ENCODE measurements at places on chromosomes 3 and 15. TPM values are rescaled to one million over a fixed set of nuclear protein-coding genes. Genes with fewer than 3 reads are reported as not detected.

AP3B2 gene
- total RNA-seq, result not detected

FBXL22 gene
- 0.77 TPM for total RNA-seq

CSPG4 gene
- total RNA-seq, result 0.02 TPM

SERPINI2 gene
- not detected for total RNA-seq

GPR149 gene
- not detected for total RNA-seq

ACTC1 gene
- total RNA-seq, result not detected

TMC3 gene
- total RNA-seq, result not detected

CCDC13 gene
- 0.28 TPM for total RNA-seq

SLC25A26 gene
- total RNA-seq, result 17.2 TPM

MITF gene
- not detected for total RNA-seq

TP63 gene
- total RNA-seq, result 0.13 TPM

DTX3L gene
- 92.4 TPM for total RNA-seq

GHRL gene
- 0.53 TPM for total RNA-seq

SLC2A2 gene
- not detected for total RNA-seq

GABRB3 gene
- total RNA-seq, result 0.13 TPM

GRAMD2A gene
- not detected for total RNA-seq

ZNF106 gene
- total RNA-seq, result 42.5 TPM

TGM5 gene
- not detected for total RNA-seq

SCG3 gene
- total RNA-seq, result not detected

UROC1 gene
- total RNA-seq, result not detected

CAMK1 gene
- 10.7 TPM for total RNA-seq

CASR gene
- total RNA-seq, result not detected

DAZL gene
- not detected for total RNA-seq

CLDN1 gene
- not detected for total RNA-seq

ZNF502 gene
- total RNA-seq, result 1.1 TPM

TTLL13 gene
- total RNA-seq, result 0.20 TPM
